ENCODE measurements at places on chromosomes 16 and 17.

DNA sequence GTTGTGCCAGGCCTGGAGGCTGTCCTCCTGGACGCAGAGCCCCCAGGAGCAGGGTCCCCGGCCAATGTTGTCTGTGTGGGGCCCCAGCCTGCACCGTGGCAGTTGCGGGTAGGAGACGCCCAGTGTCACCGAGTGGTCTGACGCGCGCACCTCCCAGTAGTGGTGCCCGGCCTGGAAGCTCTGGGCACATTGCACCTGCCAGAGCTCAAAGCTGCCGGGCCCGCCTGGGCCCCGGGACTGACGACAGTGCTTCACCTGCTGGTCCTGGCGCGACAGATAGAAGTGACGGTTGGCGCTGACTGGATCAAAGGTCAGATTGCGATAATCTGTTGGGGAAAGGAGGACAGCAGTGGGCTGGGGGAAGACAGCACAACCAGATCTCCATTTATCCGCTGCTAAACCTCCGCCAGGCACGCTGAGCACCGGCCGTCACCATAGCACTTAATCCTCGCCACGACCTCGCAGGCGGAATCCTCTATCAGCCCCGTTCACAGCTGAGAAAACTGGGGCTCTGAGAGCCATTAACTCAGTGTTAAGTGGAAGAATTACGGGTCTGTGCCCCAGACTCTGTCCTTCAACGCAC is 5.6 kb downstream of the TRIM65 start:
- no peak for DNase-seq

GRCh38 chr16:85582229-85582991 is 30.7 kb upstream of the GSE1 start:
- no peak for DNase-seq

GRCh38 chr16:58379736-58380135 is 12.5 kb upstream of the GINS3 start:
- no peak for DNase-seq

- peak; percentile 12 for DNase-seq
Measured at GRCh38 chr17:82848022-82848592, 8.3 kb upstream of the ZNF750 start.

DNA sequence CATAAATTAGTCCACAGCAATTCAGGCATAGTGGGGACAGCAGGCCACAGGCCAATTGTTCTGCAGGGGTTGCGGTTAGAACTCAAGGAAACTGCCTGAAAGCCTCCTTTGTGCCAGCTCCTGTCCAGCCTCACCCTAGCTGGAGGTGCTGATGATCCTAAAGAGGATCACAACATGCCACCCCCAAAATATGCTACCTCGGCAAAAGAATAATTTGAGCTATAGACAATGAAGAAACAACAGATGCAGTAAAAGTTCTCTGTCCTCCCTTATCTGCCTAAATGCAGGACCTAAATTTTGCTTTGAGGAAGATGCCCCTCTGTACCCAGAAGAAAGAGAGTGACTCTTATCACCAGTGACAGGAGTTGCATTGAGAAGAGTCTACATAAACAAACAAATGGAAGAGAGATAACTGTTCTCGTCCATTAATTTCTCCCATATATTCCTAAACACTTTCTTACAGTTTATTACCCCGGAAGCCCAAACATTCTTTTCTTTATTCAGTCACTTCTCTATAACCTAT is 14.7 kb downstream of the ALOX15 start:
- no peak for DNase-seq

DNA sequence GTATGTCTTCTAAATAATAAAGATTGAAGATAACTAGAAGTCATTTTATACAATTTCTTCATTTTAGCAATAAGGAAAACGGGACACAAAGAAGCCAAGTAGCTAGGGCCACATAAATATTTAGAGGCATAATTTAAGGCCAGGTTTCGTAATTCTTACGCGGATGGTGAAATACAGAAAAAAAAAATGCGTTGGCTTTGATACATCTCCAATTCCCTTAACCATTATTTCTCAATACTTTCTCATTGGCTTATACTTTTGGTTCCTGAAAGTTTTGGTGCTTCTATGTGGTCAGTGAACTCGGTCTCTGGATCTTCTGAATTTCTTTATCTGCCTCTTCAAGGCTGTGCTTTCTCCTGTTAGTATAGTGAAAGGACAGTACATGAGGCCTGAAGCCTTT is 888.1 kb downstream of the KCNJ2 start:
- DNase-seq: no peak
